ENCODE measurements at places on chromosomes 3 and 15. TPM values are rescaled to one million over a fixed set of nuclear protein-coding genes. Genes with fewer than 3 reads are reported as not detected.

The HEG1 gene
- 36.0 TPM for total RNA-seq

The CADPS gene
- total RNA-seq: not detected

The EPHB1 gene
- 0.43 TPM for total RNA-seq

The OIP5 gene
- 18.7 TPM for total RNA-seq

The TUSC7 gene
- not detected for total RNA-seq

The RETNLB gene
- not detected for total RNA-seq

The TMEM115 gene
- total RNA-seq: 17.8 TPM

The CTSH gene
- total RNA-seq: 80.6 TPM
